ENCODE measurements at places on chromosomes 2 and 18. TPM values are rescaled to one million over a fixed set of nuclear protein-coding genes. Genes with fewer than 3 reads are reported as not detected.

Gene SLC30A3
- total RNA-seq, result 0.33 TPM

Gene TMEM18
- 17.7 TPM for total RNA-seq

GRCh38 chr2:190173392-190173791 lies 110.9 kb upstream of the MSTN start:
- no peak for DNase-seq
- H3K36me3 ChIP-seq, result no peaks in the 10 kb centered on the region
- H3K4me3 ChIP-seq, result no peak overlapping the region
- no peaks in the 10 kb centered on the region for H3K4me1 ChIP-seq
- no peaks in the 10 kb centered on the region for H3K27me3 ChIP-seq

Gene CENPA
- not detected for total RNA-seq

- H3K27me3 ChIP-seq, result no peaks in the 10 kb centered on the region
- no peaks in the 10 kb centered on the region for H3K4me1 ChIP-seq
- H3K36me3 ChIP-seq, result no peaks in the 10 kb centered on the region
- no peak for DNase-seq
These were observed 105.2 kb downstream of the LYPD6B start for GRCh38 chr2:149143734-149144133.

GRCh38 chr18:33854086-33854826 lies 276.2 kb downstream of the ASXL3 start:
- no peak overlapping the region for H3K27ac ChIP-seq
- no peaks in the 10 kb centered on the region for H3K4me1 ChIP-seq
- no peaks in the 10 kb centered on the region for H3K36me3 ChIP-seq
- no peaks in the 10 kb centered on the region for H3K27me3 ChIP-seq
- DNase-seq, result no peak

Gene PRKAG3
- not detected for total RNA-seq

DNA sequence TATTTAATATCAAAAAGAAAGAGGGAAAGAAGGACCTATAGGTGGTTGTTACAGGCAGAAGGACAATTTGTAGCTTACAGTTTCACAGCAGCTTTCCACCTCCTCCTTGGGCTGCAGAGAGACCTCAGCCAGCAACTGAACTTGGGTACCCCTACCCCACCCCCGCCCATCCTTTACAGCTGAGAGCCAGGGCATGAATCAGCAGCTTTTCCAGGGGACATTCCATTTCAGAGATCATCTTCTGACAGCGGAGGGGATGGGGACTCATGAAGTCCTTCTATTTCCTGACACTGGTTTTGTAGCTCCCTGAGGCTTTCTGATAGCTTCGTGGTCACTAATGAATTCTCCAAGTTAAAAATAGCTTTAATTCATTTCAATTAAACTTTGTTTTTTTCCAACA lies 96.4 kb downstream of the ITGB1BP1 start:
- no peak overlapping the region for H3K27ac ChIP-seq
- H3K36me3 ChIP-seq, result no peaks in the 10 kb centered on the region
- no peaks in the 10 kb centered on the region for H3K27me3 ChIP-seq

Gene SERPINB10
- 0.15 TPM for total RNA-seq

Gene PROKR1
- total RNA-seq, result not detected

GRCh38 chr2:125167152-125167551 lies 1142.1 kb downstream of the CNTNAP5 start:
- no peaks in the 10 kb centered on the region for H3K4me1 ChIP-seq
- no peak overlapping the region for H3K4me3 ChIP-seq
- H3K27me3 ChIP-seq, result no peaks in the 10 kb centered on the region

DNA sequence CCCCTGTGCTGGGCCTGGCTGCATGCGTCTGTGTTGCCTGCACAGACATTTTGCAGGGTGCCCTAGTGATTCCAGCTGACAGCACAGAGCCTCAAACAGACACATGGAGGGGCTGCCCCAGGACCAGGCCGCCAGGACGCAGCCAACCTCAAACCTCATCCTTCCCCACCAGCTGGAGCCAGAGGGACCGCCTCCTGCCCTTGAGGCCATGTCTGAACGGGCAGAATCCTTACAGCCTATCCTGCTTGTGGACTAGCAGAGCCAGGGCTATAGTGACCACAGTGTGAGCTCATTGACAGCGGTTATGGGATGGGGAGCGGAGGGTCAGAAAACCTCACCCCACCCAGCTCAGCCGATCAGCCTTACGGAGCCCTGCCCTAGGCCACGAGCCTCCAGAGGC lies 22.4 kb downstream of the ODC1 start:
- H3K27me3 ChIP-seq, result no peaks in the 10 kb centered on the region
- no peaks in the 10 kb centered on the region for H3K4me1 ChIP-seq
- H3K4me3 ChIP-seq, result no peak overlapping the region

DNA sequence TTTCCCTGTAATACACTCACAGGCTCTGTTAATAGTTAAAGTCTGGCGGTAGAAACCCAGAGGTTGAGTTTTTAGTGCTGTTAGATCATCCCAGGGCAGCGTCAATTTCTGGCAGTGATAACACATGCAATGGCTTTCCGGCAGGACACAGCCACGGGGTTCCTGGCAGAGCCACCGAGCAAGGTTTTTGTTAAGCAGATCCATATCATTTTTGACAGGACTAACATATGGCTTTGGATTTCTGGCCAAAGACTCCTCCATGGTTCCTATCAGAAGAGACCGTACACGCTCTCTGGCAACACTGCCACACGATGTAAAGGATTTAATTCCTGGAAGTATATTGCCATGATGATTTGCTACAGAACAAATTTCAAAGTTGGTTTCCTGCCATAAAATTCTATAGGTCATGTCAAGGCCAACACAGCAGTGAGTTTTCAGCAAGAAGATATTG lies 854.3 kb downstream of the LRRTM4 start:
- H3K27me3 ChIP-seq, result no peaks in the 10 kb centered on the region
- H3K4me3 ChIP-seq, result no peak overlapping the region
- no peak for DNase-seq
- no peaks in the 10 kb centered on the region for H3K36me3 ChIP-seq
- H3K4me1 ChIP-seq, result no peaks in the 10 kb centered on the region
- no peak overlapping the region for H3K27ac ChIP-seq

DNA sequence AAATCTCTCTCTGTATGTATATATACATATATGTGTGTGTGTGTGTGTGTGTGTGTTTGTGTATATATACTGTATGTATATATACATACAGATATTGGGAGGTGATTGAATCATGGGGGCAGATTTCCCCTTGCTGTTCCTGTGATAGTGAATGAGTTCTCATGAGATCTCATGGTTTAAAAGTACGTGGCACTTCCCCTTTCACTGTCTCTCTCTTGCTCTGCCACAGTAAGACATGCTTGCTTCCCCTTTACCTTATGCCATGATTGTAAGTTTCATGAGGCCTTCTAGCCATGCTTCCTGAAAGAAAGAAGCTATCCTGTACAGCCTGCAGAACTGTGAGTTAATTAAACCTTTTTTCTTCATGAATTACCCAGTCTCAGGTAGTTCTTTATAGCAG lies 18.8 kb upstream of the CCDC195 start:
- H3K4me3 ChIP-seq, result no peak overlapping the region
- no peaks in the 10 kb centered on the region for H3K4me1 ChIP-seq
- H3K27ac ChIP-seq, result no peak overlapping the region
- no peak for DNase-seq
- no peaks in the 10 kb centered on the region for H3K36me3 ChIP-seq

DNA sequence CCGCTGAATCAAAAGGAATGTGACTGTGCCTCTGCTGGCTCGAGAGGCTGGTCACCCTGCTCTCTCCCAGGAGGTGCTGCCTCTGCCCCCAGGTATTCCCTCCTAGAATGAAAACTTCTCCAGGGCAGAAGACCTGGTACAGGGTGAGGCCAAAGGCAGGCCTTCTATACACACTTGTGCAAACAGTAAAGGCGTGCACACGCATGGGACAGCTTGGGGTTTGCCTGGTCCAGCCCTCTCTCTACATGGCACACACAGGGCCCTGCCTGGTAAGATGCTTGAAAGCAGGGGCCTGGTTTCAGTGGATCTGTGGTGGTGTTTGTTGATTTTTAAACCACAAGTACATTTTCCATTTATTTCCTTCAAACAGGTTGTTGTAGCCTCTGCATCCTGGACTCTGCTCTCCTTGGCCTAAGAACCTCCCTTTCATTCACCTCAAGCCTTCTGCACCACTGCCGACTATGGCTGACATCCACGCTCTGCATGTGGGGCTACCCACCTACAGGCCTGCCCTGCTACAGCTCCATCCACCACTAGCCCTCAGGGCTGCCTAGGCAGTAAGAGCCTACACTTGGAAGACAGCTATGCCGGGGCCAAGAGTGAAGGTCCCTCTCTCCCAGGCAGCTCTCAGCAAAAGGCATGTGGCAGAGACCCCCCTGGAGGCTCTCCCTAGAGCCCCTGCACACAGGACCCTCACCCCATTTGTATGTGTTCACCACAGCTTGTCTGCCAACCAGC lies 190.7 kb downstream of the ZBTB7C start:
- H3K27me3 ChIP-seq, result no peaks in the 10 kb centered on the region
- no peak overlapping the region for H3K27ac ChIP-seq
- peaks cover 3% of the 10 kb centered on the region for H3K4me1 ChIP-seq
- no peaks in the 10 kb centered on the region for H3K36me3 ChIP-seq
- no peak for DNase-seq
- no peak overlapping the region for H3K4me3 ChIP-seq

DNA sequence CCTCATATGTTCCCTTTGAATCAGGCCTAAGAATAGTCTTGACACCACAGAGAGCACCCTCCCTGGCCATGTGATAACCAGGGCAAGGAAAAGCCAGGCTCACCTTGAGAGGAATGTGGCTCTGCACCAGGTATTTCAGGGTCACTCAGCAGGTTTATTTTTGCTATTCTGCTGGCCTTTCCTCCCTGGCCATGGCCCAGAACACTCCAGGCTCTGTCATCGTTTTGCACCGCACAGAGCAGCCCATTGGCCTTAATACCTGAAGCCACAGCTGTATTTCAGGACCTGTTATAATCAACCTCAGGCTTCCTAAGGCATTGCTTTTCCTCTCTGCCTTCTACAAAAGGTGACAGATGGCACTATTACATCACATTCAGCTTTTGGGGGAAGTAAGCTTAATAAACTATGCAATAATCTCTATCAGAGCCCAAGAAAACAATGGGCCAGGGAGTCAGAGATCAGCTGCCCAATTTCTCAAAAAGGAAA lies 668.3 kb downstream of the IRS1 start:
- H3K27me3 ChIP-seq, result no peaks in the 10 kb centered on the region
- no peaks in the 10 kb centered on the region for H3K36me3 ChIP-seq
- peak overlapping the region; percentile 28 for H3K27ac ChIP-seq
- H3K4me3 ChIP-seq, result no peak overlapping the region

Gene DLX2
- total RNA-seq, result not detected

GRCh38 chr2:15191789-15192188 lies 369.3 kb downstream of the NBAS start:
- no peaks in the 10 kb centered on the region for H3K27me3 ChIP-seq
- no peak overlapping the region for H3K4me3 ChIP-seq
- no peak for DNase-seq
- no peaks in the 10 kb centered on the region for H3K4me1 ChIP-seq
- no peaks in the 10 kb centered on the region for H3K36me3 ChIP-seq

GRCh38 chr2:128444121-128444771 lies 125.6 kb upstream of the HS6ST1 start:
- H3K27me3 ChIP-seq, result no peaks in the 10 kb centered on the region
- H3K36me3 ChIP-seq, result no peaks in the 10 kb centered on the region
- no peak overlapping the region for H3K27ac ChIP-seq

DNA sequence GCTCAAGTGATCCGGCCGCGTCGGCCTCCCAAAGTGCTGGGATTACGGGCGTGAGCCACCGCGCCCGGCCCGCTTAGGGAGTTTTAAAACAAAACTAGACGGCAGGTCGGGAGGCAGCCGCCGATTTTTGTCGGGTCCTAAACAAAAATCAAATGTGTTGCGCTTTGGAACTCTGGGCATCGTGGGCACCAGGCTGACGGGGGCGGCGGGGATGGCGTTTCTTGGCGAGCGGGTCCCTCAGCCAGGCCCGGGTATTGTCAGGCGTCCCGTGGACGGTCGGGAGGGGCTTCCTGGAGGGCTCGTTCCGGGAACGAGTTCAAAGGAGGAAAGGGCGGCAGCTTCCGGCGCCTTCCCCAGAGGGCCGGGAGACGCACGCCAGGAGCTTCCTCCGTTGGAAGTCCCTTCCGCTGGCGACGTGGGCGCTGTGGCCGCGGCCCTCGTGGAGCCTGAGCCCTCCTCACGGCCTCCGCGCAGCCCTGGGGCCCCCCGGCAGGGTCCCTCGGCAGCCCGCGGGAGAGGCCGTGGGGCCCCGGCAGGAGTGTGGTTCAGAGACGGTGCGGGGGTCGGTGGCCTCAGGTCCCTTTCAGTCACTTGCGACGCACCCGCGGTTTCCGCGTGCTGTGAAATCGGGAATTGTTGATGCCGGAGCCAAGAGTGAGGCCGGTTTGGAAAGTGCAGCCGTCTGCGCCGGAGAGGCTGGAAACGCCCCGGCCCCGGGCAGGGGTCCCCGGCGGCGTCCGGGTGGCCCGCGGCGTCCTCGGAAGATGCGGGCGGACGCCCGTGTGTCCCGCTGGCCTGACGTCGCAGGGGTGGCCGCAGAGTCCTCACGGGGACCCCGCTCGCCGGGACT lies 59.3 kb downstream of the EMILIN2 start:
- H3K27ac ChIP-seq, result peak overlapping the region; percentile 72
- H3K4me3 ChIP-seq, result peak overlapping the region; percentile 69
- no peak for DNase-seq

DNA sequence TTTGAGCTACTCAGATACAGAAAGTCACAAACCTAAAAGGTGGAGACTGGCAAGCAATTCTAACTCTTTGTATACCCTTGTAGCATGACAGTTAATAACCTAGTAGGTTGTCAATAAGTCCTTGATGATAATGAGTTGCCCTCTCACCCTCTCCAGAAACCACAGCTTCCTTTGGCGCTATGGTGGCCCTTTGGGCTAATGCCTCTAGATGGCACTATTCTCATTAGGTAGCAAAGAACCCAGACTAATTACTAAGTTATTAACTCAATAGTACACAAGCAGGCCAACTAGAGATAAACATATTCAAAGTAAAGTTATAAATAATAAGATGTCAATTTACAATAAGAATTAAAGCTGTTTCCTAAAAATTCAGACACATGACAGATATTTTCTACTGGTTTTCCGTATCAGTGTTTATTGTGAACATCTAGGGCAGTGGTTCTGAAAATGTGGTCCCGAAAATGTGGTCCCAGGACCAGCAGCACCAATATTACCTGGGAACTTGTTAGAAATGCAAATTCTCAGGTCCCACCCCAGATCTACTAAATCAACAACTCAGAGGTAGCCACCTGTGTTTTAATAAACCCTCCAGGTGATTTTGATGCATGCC lies 41.1 kb downstream of the LDAH start:
- H3K4me1 ChIP-seq, result no peaks in the 10 kb centered on the region
- H3K36me3 ChIP-seq, result no peaks in the 10 kb centered on the region

DNA sequence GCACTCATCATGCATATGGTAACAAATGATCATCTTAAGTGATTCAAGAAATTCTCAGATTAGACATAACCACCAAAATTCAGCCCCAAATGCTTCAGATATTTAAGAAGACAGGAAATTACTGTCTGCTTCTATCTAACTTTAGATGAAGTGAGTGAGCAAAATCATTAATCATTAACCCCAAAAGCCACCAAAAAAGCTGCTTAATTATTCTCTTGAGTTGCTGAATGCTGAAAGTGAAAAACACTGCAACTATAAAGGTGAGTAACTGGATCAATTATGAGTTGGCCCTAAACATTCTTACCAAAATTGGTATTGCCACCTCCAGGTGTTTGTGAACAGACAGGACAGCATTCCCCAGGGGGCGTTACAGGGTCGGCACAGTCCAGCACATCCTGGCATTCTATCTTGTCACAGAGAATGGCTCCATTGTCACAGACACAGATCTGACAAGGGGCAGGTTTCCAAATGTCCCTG lies 69.6 kb downstream of the COL5A2 start:
- DNase-seq, result no peak
- H3K27ac ChIP-seq, result no peak overlapping the region
- H3K27me3 ChIP-seq, result no peaks in the 10 kb centered on the region
- H3K4me3 ChIP-seq, result no peak overlapping the region
- no peaks in the 10 kb centered on the region for H3K4me1 ChIP-seq

- no peaks in the 10 kb centered on the region for H3K36me3 ChIP-seq
- H3K4me3 ChIP-seq, result no peak overlapping the region
- DNase-seq, result no peak
These were observed 19.6 kb downstream of the B3GNT2 start for GRCh38 chr2:62215306-62216064.
